Muscle of leg (tissue), 16 donors: ENCODE measurements at places on chromosomes 6 and 20.

DNA sequence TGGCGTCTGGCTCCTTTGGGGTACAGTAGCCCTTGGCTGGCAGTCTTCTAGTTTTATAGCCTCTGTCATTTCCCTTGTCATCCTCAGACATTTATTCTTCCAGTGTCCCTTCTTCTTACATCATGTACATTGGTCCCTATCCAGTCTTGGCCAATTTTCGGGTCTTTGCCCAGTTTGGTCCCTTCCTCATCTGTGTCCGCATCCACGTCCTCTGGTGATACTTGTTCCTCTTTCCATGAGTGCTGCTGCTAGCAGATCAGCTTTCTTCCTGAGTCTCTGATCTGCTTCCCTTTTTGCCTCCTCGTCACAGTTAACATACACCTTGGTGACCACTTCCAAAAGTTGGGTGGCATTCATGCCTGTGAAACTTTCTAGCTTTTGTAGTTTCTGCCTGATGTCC lies 86.2 kb upstream of the GPR6 start:
- H3K27ac ChIP-seq: no peak overlapping the region
- no peaks in the 10 kb centered on the region for H3K4me1 ChIP-seq
- DNase-seq: peak; percentile 65
- H3K36me3 ChIP-seq: no peaks in the 10 kb centered on the region

GRCh38 chr6:40506954-40507353 lies 80.2 kb downstream of the LRFN2 start:
- no peaks in the 10 kb centered on the region for H3K36me3 ChIP-seq
- DNase-seq: peak; percentile 36
- no peaks in the 10 kb centered on the region for H3K27me3 ChIP-seq
- H3K27ac ChIP-seq: no peak overlapping the region
- H3K4me3 ChIP-seq: no peak overlapping the region

GRCh38 chr6:39111280-39111679 lies 3.7 kb downstream of the SAYSD1 start:
- no peak overlapping the region for H3K4me3 ChIP-seq
- DNase-seq: no peak
- H3K36me3 ChIP-seq: peaks cover 20% of the 10 kb centered on the region
- no peak overlapping the region for H3K27ac ChIP-seq
- no peaks in the 10 kb centered on the region for H3K27me3 ChIP-seq
- peaks cover 8% of the 10 kb centered on the region for H3K4me1 ChIP-seq

DNA sequence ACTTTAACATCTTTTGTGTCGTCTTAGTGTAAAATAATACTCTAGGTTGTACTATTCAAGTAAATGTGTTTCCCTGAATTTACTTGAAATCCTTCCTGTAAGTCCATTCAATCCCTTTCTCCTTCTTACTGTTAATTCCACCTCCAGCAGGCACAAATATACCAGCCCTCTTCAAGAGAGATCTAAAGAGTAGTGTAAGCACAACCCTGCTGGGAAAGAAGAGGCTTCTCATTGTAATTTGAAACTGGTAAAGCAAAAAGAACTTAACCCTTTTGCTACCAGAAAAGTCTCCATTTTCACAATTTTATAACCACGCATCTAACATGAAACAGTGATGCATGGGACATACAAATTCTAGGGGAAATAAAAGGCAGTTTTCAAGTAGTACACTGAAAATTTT lies at the start of gene BMP5:
BMP5 (minus strand) TSS at position 191 of the 400 bp plus-strand sequence. CDS start 725 bp downstream, outside the sequence.
- H3K27ac ChIP-seq: peak within 1 kb of the TSS; percentile 85
- no peaks in the 10 kb centered on the region for H3K36me3 ChIP-seq
- H3K27me3 ChIP-seq: no peaks in the 10 kb centered on the region
- peak; percentile 90 for DNase-seq
- H3K4me3 ChIP-seq: peak within 1 kb of the TSS; percentile 47

GRCh38 chr6:69883551-69883950 lies 17.2 kb downstream of the COL19A1 start:
- H3K4me1 ChIP-seq: no peaks in the 10 kb centered on the region
- no peak overlapping the region for H3K4me3 ChIP-seq
- no peaks in the 10 kb centered on the region for H3K27me3 ChIP-seq
- no peaks in the 10 kb centered on the region for H3K36me3 ChIP-seq
- H3K27ac ChIP-seq: no peak overlapping the region
- DNase-seq: no peak
